Transverse colon (tissue), 4 donors: ENCODE measurements at places on chromosomes 2 and 18. TPM values are rescaled to one million over a fixed set of nuclear protein-coding genes. Genes with fewer than 3 reads are reported as not detected.

DNA sequence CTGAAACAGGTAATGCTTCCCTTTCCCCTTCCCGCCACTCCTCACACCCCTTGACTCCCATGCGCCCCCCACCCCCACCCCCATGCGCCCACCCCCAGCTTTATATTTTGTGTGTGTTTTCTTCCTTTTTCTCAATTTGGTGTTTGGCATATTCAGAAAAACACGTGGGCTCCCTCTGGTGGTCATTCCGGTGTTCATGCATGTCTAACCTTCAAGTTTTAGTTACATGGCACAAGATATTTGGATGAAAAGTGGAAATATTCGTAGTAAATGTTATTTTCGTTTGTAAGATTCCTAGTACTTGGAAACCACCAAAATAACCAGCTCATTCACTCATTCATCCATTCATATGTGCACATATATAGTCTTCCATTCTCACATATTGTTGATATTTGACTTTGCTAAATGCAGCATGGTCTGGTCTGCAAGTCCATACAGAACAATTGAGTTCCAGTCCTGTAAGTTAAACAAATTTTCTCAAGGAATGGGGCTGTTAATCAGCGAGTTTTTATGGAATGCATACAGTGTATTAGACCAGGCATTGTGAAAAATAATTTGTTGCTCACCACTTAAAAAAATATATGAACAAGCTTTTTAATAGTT, 143.6 kb upstream of the MAP3K20 start:
- DNase-seq, result peak; percentile 63

Gene CROCC2
- total RNA-seq, result not detected

DNA sequence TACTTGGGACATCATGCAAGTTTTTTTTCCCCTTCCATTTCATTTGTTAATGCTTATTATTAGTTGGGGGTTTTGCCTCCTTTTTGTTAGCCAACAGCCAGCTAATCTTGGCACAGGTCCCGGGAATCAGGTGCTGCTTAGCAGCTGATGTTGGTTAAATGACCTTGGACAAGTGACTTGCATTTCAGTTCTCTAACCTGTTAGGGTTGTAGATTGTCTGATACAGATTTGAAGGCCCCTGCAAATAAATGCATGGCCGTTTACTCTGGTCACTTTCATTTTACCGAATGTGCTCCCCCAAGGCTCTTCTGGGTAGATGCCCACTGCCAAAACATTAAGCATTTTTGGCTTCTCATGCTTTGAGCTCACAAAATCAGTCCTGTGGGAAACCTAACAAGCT, 120.9 kb downstream of the SPTBN1 start:
- DNase-seq, result no peak

- no peak for DNase-seq
These were observed 142.3 kb downstream of the TANC1 start for GRCh38 chr2:159110784-159111183.

Gene RGPD3
- not detected for total RNA-seq

Gene EPB41L3
- total RNA-seq, result 112 TPM

DNA sequence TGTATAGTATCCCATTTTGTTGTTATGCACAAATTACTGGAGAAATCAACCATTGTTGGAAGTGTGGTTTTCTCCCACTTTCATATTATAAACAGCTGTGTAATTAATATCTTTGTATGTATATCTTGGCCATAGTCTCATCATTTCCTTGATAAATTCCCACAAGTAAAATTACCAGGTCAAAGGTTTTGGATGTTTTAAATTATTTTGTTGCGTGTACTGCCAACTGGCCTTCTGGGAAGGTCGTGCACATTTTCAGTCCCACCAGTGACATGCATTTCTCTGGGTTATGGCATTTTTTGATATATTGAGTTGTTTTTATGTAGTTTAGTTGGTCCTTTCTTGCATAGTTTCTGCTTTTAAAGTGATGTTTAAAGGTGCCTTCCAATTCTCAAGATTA, 41.5 kb downstream of the TSHZ1 start:
- no peak for DNase-seq

Gene NFE2L2
- 105 TPM for total RNA-seq

DNA sequence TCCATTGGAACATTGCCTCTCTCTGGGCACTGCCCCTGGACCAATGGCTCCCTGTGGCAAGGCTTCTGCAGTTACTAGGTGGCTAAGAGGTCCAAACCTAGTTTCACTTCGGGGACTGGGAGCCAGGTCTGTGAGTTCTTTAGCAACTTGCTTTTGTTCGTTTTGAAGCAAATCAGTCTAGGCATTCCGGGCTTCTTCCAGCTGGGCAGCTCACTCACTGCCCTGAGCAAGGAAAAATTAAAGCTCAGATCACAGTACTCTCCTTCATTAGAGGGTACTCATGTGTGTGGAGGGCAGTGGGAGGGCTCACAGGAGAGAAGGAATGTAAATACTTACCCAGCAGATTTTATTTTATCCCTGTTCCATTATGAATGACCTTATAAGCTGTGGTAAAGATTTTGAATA, 80.3 kb downstream of the SPP2 start:
- no peak for DNase-seq

Gene TUBB8B
- not detected for total RNA-seq

DNA sequence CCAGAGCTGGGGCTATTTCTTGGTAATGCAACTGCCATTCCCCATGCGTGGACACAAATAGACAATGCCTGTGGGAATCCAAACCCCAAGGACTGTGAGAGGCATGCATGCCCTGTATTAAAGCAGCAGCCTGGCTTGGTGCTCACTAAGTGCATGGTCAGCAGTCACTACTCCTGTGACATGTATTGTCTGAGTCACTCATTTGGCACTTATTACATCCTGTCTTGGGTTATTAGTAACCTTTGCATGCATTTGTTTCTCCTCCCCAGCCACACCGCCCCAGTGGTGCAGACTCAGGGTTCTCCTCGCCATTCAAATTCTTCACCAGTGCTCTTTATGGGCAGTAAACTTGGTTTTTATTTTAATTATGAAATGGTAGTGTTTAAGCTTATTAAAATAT, 30.2 kb downstream of the PRKCE start:
- no peak for DNase-seq

Gene ALPG
- total RNA-seq, result not detected

GRCh38 chr18:66209656-66210055, 394.2 kb downstream of the CDH19 start:
- DNase-seq, result no peak

- no peak for DNase-seq
These were observed 34.8 kb downstream of the SEMA4F start for GRCh38 chr2:74688881-74689280.

DNA sequence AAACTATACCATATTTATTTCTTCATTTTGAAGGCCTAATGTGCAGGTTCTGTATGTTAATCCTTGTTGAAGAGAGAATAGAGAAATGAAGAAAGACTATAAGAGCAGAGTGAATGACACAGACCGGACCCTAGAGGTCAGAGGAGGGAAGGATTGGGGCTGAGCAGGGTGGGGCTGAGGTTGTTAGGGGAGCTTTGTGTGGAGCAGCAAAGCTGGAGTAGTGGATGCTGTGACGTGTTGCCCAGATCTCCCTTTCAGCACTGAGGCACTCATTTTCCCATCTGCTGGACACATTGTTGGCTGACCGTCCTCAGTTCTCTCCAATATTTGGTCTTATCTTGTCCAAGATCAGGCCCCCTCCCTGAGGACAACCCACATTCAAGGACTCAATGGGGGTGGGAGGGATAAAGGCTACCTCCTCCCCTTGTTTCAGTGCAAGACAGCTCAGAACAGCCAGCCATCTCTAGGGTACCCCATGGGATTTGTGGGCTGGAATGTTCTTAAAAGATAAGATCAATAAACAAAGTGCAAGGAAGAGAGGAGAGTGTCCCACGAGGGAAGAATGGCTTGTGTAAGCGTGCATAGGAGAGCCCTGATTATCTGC, 143.6 kb downstream of the TDRD15 start:
- DNase-seq, result no peak

GRCh38 chr2:492178-492577, 185.0 kb downstream of the TMEM18 start:
- no peak for DNase-seq

DNA sequence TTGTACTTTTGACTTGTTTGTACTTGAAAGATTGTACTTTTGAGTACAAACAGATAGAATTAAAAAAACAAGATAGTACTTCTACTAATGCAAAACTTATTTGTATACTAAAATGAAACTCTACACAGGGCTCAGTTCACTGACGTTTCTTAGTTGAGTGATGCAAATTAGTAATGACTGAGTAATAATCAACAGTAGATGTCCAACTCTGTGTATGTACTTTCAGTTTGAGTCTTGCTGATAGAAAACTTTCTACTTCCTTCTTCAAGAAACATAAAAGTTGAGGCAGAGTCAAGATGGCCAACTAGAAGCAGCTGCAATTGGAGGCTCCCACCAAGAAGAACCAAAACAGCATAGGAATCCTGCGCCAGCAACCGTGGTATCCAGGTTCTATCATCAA, 585.0 kb downstream of the NR4A2 start:
- no peak for DNase-seq

Gene CHMP1B
- total RNA-seq, result 39.0 TPM

DNA sequence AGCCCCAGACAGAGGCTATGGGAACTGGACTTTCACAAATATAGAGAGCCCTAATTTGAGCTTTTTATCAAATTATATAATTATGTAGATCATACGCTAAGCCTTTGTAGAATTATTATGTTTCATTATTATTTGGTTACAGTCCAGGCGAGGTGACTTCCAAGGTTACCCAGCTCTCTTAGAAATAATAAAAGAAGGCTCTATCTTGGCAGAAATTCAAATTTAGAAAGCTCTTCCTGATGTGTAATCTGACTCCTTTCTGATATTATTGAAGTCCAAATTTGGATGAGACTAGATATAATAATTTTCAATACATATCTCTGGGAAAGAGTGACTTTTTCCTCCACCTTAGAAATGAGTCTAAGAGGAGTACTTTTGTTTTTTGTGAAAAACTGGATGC, 4.8 kb upstream of the SLC38A11 start:
- no peak for DNase-seq

GRCh38 chr2:171965661-171966060, 34.1 kb upstream of the METAP1D start:
- no peak for DNase-seq

Gene CFC1
- total RNA-seq, result not detected

GRCh38 chr2:88721268-88721667, 29.8 kb downstream of the RPIA start:
- no peak for DNase-seq

DNA sequence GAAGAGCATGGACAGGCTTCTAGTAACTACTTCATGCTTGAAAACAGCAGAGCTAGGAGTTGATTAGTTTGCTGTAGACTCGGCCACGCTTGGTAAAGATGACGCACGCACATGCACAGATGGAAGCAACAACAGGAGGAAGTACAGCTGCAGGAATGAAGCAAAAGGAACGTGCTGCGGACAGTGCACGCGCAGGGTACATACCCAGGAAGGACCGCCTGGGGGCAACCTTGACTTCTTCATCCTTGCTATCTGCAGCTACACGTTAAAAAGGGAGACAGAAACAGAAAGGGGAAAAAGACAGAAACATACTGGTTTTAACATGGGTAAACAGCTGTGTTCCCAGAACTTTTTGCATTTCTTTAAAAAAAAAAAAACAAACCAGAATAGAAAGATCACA, 17.7 kb downstream of the SLC66A2 start:
- peak; percentile 71 for DNase-seq

GRCh38 chr2:120291401-120292311, 39.0 kb downstream of the RALB start:
- no peak for DNase-seq

Gene CEP192
- total RNA-seq, result 40.0 TPM

Gene SPATA3
- not detected for total RNA-seq

DNA sequence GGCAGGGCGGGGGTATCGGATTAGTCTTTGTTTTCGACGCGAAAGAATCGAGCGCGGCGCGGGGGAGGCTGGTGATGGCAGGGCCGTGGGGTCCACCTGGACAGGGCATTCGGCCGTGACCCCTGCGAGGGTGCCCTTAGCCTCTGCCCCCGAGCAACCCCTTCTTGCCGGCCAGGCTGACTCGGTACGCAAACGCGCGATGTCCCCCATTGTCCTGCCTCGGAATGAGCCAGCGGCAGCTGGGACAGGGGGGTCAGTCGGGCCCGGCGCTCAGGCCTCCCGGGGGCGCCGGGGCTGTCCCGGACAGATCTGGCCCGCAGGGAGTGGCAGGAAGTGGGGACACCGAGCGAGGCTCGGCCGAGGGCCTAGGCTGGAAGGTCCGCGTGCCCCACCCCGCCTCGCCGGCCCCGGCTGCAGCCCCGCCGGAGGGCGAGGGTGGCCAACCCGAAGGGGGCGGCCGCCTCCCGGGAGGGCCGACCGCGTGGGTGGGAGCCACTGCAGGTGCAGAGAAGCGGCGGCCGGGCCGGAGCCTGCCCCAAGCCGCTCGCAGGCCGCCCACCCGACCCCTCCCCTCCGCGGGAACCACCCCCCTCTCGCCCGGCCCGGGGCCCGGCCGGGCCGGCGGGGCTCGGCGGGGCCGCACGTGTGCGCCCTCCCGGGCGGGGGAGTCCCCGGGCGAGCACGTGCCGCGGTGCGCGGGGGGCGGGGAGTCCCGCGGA, at the start of gene TET3:
Gene TET3, plus strand, starts transcription at position 708 of the 719 bp plus-strand sequence. CDS start 1,494 bp downstream, outside the sequence.
- DNase-seq, result peak; percentile 68

- no peak for DNase-seq
These were observed 90.5 kb upstream of the MAPK4 start for GRCh38 chr18:50469380-50469781.

- no peak for DNase-seq
These were observed 48.1 kb downstream of the SEMA4F start for GRCh38 chr2:74702001-74702715.

- DNase-seq, result no peak
These were observed 215.2 kb upstream of the LRRTM1 start for GRCh38 chr2:80519699-80520291.

GRCh38 chr2:236823041-236823629, 253.5 kb downstream of the ACKR3 start:
- no peak for DNase-seq

GRCh38 chr18:8288472-8289195, 320.6 kb upstream of the RAB12 start:
- no peak for DNase-seq

GRCh38 chr2:168254158-168254935, 7.0 kb upstream of the STK39 start:
- no peak for DNase-seq

Gene CCT4
- 31.2 TPM for total RNA-seq

Gene TSPYL6
- total RNA-seq, result not detected

GRCh38 chr2:239549711-239550255, 149.0 kb upstream of the HDAC4 start:
- no peak for DNase-seq
